ENCODE measurements at places on chromosomes 12 and 14. TPM values are rescaled to one million over a fixed set of nuclear protein-coding genes. Genes with fewer than 3 reads are reported as not detected.

GRCh38 chr12:18612971-18613370 lies 124.8 kb downstream of the PLCZ1 start:
- DNase-seq = no peak

DNA sequence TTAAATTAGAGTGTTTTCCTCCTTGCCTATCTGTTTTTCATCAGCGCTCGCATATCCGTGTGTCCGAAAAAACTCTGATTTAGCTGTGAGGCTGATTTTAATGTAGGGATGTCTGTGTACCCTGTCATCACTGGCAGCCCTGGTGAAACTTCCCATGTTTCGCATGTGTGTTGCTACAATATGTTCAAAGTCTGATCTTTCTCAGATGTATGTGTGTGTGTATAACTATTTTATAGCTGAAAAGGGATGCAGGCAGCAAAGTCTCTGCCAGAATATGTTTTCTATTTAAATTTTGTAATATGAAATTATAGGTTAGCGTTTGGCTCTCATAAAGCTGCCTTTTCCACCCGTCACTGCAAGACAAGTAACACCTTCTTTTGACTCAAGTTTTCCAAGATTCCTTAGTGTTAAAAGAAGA lies 154.8 kb downstream of the TMTC2 start:
- no peak for DNase-seq

DNA sequence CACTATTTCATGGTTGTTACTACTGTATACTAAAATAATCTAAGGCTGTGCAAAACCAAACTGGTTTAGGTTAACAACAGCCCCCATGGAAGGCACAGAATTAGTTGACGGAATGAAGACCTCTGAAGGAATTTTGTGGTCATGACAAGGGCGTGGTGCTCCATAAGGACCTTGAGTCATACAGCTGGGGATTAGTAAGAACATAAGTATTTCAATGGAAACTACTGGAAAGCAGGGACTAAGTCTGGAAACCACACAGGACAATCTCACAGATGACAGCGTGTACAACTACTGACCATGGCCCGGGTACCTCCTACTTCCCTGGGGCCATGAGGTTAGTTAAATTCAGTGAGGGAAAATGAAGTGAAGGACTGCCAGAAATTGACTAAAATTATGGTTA lies 98.5 kb upstream of the PLEKHA5 start:
- no peak for DNase-seq

DNA sequence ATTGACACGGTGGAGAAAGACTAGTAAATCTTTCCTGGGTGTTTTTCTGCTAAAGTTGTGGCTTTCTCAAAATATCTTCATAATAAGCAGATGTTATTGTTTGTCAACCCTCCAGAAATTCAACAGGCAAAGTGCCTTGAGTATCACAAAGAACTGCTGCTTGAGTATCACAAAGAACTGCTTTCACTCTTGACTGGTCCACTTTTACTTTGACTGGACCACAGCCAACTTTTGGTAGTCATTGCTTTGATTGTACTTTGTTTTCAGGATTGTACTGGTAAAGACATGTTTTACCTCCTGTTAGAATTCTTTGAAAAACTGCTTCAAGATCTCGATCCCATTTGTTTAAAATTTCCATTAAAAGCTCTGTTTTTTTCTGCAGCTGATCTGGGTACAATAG lies 62.6 kb downstream of the PDZRN4 start:
- no peak for DNase-seq

DNA sequence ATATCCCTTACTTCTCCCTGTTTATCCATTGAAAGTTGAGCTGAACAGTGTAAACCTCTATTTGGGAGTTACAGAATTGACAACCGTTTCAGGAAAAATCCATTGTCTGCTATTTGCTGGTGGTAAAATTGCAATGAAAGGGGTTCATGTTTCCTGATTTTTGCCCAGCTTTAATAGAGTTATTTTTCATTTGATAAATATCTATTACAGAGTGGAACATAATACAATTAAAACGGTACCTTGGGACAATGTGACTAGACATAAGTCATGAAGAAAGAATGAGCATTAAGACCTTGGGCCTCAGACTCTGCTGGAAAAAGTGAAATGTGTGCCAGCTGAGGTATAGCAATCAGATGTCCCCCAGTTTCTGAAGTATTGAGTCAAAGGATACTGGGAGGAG lies 13.1 kb downstream of the PTPRR start:
- no peak for DNase-seq

DNA sequence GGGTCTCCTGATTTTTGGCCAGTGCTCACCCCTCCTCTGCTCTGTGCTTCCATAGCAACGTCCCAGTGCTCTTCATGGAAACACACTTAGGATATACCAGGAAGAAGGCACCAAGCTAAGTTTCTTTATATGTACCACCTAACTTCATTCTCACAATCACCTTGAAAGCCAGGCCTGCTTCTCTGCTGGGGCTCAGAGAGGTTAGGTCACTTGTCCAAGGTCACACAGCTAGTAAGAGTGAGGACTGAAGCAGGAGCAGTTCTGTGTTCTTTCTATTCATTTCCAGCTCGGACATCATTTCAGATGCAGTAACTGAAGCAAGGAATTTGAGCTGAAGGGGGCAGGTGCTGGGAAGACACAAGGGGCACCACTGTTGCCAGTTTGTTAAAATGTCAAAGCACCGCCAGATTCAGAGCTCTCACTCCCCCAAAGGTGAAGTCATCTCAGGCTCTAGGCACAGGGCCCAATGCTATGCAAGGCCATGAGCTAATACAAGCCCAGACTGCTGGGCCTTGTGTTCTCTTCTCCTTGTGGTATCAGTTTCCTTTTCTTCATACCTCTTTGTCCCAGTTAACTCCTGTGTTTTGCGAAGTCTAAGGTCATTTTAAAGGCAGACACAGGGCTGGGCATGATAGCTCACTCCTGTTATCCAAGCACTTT lies 19.7 kb upstream of the YY1 start:
- no peak for DNase-seq

- no peak for DNase-seq
These were observed 3.5 kb downstream of the IFI27 start for GRCh38 chr14:94113908-94114588.

DNA sequence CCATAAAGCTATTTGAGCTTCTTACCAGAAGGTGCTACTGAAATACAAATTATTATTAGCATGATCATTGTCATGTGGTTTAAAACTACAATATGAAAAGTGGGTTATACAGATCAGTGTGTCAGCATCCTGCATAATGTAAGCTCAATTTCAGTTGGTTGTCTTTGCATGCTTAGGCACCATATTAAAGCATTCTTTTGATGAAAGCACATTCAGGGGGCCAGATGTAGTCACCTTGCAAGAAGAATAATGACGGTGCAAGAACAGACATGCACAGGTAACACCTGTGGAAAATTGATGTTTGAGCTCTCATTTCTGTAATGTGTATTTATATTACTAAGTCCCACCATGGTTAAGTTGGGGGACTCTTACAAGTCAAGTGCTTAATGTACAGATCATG lies 123.9 kb downstream of the PAX9 start:
- DNase-seq = no peak

- DNase-seq = no peak
These were observed 24.4 kb upstream of the PTPRB start for GRCh38 chr12:70661466-70662161.

- no peak for DNase-seq
These were observed 11.6 kb downstream of the OTX2 start for GRCh38 chr14:56798447-56799342.

Gene ALX1
- 54.4 TPM for polyA plus RNA-seq

All from right renal pelvis (tissue), 4 donors.